ENCODE measurements at places on chromosomes 13 and 19. TPM values are rescaled to one million over a fixed set of nuclear protein-coding genes. Genes with fewer than 3 reads are reported as not detected.

DNA sequence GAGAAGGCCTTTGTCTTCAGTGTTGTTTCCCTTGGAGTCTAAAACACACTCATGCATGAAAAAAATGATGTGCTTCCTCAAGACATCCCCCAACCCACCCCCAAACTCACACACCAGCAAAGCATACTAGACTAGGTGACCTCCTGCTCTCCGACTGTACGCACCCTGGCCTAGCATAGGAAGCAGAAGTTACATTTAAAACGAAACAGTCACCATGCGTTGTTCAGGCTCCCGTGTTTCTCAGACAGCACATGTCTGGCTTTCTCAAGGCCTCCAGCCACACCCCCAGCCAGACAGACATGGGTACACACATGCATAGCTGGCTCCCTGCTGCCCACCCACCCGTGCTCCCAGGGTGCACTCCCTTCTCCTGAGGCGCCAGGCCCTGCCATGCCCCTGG is 28.7 kb upstream of the C1QTNF9 start:
- DNase-seq: no peak

GRCh38 chr19:40927567-40927966 is 45.5 kb upstream of the CYP2A7 start:
- no peak for DNase-seq

GRCh38 chr13:70408865-70409264 is 300.6 kb upstream of the KLHL1 start:
- no peak for DNase-seq

DNA sequence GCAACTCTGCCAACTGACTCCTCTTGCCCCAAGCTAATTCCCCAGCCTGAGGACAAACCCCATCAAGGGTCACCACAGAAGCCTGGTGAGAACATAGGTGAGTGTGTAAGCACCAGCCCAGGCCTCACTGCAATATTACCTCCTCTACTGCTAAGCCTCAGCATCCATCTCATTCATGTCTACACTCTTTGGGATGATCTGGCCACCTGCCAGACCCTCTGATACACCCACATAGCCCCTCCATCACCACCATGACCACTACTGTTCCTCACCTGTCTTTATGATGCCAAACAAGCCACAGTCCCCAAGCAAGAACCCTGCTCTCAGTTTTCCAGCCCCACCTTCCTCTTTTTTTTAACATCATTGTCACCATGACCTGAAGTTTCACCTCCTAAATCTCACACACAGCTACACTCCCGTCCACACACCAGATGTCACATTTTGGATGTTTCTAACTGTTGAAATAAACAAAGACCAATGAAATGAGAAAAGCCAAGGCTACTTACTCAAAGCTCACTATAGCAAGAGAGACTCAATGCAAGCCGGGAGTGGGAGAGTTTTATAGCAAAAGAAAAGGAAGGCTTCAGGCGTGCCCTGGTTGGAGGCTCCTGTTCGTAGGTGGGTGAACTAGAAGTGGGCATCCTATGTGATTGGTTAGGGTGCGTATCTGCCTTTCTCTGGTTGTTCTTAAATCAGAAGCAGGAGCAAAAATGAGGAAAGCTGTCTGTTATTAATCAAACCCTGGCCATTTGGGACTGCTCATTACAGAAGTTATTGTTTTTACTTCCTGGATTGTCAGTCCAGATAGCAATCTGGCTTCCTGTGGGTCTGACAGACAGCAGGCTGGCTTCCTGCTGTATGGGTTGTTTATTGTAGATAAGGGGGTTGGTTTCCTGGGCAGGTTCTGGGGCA is 2.0 kb downstream of the ZNF792 start:
- no peak for DNase-seq

DNA sequence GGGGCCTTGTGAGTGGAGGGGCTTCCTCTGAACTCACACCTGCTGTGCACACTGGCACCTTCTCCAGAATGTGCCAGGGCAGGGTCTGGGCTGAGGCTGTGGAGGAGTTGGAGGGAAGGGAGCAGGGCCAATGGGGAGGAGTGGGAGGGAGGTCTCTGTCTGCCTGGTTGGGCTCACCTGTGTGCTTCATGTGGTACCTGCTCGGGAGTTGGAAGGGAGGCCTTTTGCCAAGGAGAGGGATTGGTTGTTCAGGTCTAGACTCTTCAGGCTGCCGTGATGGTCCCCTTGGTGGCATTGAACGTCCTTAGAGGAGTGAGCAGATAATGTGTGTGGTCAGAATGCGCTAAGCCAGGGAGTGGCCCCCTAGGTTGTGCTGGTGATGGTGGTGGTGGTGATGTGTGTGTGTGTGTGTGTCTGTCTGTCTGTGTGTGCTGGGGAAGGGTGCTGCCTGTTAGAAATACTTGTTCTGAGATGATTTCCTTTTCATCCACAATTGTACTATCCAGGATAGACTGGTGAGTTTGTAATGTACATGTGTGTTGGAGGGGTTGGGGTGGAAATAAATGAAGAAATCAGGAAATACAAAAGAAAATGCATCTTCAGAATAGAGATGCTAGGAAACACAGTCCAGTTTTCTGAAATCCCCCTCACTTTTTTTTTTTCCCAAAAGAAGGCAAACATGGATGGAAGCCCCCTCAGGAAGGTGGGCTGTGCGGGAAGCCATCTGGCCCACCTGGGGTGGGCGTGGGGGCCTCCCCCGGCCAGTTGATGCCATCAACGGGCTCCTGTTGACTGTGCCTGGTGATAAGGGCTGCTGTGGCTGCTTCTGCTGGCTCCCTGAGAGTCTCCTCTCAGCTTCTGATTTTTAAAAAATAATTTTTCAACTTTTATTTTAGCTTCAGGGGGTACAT is 140.5 kb upstream of the ZNF536 start:
- no peak for DNase-seq

DNA sequence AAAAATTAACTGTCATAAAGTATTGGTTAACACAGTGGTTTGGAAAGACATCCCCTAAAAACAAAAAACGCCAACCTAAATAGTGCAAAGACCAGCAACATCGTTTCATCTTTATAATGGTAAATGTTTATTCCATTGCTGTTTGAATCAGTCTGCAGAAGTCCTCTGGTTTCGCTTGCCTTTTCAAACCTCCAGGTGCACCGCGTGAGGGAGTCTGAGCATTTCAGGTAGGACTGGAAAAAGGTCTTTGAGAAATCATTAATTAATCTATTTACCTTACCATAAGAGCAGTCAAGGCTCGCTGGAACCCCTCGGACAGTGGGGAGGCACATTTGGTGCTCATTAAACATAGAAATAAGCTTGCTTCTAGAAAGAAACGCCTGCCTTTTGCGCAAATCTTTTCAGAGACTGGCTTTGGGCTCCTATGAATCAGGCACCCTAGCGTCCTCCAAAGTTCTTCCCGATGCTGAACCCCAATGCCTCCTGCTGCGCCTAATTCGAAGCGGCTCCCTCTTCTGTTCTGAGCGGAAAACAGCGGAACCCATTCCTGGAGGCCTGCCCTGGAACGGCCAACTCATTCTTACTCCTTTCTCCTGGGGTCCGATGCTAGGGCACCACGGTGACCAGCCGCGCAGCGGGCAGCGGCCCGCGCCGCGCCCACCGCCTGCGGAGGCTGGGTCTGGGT is 951 bp upstream of the MTUS2 start:
- DNase-seq: peak; percentile 2

GRCh38 chr19:52658595-52658994 is 20.4 kb upstream of the ZNF83 start:
- no peak for DNase-seq

GRCh38 chr13:92838786-92839185 is 387.8 kb upstream of the GPC6 start:
- peak; percentile 98 for DNase-seq

GRCh38 chr13:99294958-99295357 is 12.2 kb downstream of the GPR183 start:
- DNase-seq: no peak

- DNase-seq: no peak
Measured at GRCh38 chr19:10144361-10144760, 24.7 kb upstream of the EIF3G start.

DNA sequence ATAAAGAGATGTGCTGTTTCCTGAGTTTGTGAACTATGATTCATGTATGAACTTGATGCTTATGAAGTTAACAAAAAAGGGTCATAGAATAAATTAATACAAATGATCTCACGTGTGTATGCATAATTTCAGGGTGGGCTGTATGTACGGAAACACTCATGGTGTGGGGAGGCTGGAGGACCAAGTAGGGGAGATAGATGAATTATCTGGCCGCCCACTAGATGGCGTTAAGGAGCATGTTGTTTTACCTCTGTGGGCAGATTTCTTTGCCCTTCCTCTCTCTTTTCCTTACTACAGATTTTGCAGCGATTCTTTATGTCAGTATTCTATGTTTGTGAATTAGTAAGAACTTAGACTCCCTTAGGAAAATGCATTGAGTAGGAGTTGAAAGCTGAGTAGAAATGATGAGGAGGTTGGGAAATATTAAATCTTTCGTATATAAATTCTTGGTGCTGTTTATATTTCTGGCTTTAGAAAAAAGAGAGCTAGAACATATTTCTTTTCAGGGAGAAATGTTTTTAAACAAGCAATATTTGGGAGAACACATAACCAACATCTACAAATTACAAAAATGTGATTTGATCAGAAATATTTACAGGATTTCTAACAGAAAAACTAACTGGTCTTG is 47.4 kb upstream of the TMTC4 start:
- peak; percentile 7 for DNase-seq

GRCh38 chr19:46728693-46729339 is 11.9 kb upstream of the PRKD2 start:
- no peak for DNase-seq

- DNase-seq: no peak
Measured at GRCh38 chr13:91247768-91248167, 99.7 kb upstream of the MIR17HG start.

GRCh38 chr13:110129539-110130186 is 177.3 kb downstream of the COL4A1 start:
- no peak for DNase-seq

DNA sequence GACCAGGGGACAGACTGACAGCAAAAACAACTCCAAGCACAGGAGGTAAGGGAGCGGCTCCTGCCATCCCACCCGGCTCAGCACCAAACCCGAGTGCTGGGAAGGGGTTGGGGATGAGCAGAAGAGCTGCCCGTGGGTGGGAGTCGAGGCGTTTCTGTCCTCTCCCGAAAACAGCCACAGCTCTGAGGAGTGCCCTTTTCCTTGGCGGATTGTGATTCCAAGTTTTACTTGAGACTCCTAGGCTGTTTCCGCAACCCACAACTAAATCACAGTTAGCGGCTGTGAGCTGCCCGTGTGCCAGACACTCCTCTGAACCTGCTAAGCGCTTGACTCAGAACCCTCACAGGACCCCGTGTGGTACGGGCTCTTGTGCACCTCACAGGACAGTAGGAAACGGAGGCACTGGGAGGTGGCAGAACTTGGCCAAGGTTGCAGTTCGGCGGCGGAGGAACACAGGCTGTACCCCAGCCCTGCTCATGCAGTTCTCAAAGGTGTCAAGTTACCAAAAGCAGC is 21.4 kb downstream of the CFAP97D2 start:
- DNase-seq: peak; percentile 5

DNA sequence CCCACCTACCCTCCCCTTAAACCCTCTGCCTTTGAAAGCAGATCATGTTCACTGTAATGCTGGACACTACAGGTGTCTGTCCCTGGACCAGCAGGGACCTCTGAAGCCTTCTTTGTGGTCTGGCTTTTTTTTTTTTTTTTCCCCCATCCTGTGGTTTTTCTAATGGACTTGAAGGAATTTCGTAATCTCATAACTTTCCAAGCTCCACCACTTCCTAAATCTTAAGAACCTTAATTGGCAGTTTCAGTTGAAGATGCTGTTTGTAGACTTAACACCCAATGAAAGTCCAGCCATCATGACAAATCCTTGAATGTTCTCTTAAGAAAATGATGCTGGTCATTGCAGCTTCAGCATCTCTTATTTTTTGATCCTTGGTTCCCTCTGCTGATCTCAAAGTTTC is 45.0 kb upstream of the LRCH1 start:
- DNase-seq: peak; percentile 16

DNA sequence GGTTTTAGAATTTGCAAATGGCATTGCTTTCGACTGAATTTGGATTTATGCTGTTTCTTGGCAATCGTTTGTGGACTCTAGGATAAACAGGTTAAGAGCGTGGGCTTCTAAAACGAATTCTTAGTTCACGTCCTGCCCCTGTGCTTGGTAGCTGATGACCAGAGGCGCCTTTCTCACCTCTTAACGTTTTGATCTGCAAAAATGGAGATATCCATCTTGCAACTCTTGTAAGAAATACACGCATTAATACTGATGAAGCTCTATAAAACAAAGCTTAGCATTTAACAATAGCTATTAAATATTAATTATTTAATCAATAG is 580 bp upstream of the KATNAL1 start:
- DNase-seq: no peak

GRCh38 chr13:29849071-29849631 is 1.3 kb downstream of the UBL3 start:
- DNase-seq: peak; percentile 32

GRCh38 chr19:18282021-18282787 is 782 bp upstream of the JUND start:
- peak; percentile 79 for DNase-seq

The DDX49 gene
- 68.3 TPM for total RNA-seq

The TARM1 gene
- not detected for total RNA-seq

The NLRP5 gene
- not detected for total RNA-seq

The GZMM gene
- 0.70 TPM for total RNA-seq

The FLT1 gene
- total RNA-seq: 7.3 TPM

Data from astrocyte (in vitro differentiated cells and primary cell).